ENCODE measurements at places on chromosomes 2 and 18.

DNA sequence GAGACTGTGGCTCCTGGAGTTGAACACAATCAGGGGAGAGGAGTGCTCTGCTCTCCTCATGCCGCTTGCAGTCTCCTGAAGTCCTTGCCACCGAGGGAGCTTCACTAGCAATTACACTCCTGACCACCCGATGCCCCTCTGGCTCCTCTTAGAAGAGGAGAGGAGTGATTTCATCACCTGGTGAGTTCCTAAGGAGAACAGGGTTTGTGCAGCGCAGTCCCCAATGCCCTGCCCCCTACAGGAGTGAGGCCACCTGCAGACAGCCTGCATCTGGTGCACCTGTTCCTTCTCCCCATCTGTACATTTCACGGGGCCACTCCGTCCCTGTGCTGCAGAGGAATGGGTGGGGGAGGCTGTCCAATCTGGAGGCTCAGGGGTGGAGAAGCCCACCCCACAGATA is 267.2 kb downstream of the HRH4 start:
- DNase-seq = no peak

- peak; percentile 31 for DNase-seq
These were observed 35.7 kb downstream of the GCG start for GRCh38 chr2:162116352-162116751.

GRCh38 chr2:235287375-235287733 is 206.5 kb upstream of the AGAP1 start:
- DNase-seq = no peak

DNA sequence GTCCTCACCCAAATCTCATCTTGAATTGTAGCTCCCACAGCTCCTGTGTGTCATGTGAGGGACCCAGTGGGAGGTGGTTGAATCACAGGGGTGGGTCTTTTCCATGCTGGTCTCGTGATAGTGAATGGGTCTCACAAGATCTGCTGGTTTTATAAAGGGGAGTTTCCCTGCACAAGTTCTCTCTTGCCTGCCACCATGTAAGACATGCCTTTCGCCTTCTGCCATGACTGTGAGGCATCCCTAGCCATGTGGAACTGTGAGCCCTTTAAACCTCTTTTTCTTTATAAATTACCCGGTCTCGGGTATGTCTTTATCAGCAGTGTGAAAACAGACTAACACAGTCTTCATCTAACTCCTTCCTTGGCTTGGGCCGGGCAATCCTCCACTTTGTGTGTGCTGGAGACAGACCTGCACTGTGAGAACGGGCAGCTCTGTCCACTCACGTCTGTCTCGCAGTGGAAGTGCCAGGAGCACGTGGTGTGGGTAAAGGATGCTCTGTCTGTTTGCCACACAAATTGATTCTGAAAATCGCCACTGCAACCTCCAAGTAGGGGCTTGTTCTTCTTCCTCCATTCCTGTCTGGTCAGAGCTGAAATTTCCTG is 47.6 kb upstream of the OTOS start:
- DNase-seq = no peak

DNA sequence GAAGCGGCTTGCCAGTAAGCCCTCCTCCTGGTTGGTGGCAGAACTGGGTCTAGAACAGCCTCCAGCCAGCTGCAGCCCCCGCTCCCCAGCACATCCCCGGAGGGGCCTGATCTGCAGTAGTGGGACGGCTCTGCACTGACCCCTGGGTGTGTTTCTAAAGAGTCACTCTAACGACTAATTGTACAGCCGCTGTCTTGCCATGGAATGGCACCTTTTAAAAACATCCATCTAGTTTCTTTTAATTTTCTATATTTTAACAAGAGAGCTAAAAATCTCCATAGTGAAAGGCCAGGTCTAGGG is 82.0 kb downstream of the MTCL1 start:
- no peak for DNase-seq

DNA sequence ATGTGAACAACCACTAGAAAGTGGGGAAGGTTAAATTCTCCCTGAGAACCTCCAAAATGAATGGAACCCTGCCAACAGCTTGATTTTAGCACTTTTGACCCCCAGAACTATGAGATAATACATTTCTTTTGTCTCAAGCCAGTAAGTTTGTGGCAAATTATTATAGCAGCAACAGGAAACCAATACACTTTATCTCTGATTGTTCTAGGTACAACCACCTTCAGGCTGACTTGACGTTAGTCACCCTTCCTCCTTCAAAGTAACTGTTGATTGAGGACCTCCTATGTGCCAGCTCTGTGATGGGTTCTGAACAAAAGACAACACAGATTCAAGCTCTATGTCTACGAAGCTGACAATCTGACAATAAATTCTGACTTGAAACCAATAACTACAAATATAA is 318.9 kb downstream of the NCKAP5 start:
- DNase-seq = no peak

DNA sequence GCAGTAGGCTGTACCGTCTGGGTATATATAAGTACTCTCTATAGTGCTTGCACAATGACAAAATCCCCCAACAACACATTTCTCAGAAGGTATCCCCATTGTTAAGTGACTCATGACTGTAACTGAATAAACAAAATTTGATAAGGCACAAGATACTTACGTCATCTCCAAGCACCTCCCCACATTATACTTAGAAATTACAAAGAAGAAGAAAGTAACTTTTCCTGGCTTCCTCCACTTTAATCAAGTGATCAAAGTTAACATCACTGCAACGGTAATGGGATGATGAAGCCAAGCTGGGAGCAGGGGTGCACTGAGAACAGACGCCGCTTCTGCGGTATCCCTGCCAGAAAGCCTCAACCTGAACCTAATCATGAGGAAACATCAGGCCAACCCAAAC is 9.7 kb downstream of the TNS1 start:
- DNase-seq = no peak

DNA sequence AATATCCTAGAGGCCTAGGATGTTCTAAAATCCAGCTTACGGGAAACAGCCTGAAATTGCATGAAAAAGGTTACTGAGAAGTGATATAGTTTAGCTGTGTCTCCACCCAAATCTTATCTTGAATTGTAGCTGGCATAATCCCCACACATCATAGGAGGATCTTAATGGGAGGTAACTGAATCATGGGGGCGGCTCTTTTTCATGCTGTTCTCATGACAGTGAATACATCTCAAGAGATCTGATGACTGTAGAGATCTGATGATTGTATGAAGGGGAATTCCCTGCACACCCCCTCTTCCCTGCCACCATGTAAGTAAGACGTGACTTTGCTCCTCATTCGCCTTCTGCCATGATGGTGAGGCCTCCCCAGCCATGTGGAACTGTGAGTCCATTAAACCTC is 385.6 kb upstream of the ID2 start:
- DNase-seq = no peak

DNA sequence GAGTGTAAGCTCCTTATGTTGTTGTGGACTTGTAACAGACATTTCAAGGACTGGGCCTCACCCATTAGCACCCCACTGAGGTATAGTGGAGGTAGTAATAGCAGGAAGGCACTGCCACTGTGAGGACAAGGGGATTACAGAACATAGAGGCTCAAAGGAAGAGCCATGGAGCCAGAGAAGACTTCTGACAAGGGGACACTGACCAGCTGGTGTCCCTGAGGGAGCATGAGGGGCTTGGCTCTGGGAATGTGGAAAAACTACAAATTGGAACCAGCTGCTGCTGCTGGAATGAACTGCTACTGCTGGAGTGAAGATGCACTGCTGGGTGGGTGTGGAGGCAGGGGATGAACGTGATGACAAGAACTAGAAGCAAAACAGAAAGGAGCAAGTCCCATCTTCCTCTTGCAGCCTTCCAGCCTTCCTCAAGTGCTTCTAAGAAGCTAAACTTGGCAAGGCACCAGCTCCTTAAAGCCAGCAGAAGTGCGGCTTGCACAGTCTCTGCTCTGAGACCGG is 167.3 kb upstream of the NOSTRIN start:
- DNase-seq = peak; percentile 82

DNA sequence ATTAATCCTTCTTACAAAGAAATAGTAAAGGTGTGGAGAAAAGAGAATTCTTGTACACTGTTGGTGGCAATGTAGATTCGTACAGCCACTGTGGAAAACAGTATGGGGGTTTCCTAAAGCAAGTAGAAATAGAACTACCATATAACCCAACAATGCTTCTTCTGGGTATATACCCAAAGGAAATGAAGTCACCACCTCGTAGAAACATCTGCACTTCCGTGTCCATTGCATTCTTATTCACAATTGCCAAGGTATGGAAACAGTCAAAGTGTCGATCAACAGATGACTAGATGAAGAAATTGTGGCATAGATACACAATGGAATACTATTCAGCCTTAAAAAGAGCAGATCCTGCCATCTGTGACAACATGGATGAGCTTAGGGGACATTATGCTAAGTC is 93.4 kb upstream of the TGIF1 start:
- no peak for DNase-seq

DNA sequence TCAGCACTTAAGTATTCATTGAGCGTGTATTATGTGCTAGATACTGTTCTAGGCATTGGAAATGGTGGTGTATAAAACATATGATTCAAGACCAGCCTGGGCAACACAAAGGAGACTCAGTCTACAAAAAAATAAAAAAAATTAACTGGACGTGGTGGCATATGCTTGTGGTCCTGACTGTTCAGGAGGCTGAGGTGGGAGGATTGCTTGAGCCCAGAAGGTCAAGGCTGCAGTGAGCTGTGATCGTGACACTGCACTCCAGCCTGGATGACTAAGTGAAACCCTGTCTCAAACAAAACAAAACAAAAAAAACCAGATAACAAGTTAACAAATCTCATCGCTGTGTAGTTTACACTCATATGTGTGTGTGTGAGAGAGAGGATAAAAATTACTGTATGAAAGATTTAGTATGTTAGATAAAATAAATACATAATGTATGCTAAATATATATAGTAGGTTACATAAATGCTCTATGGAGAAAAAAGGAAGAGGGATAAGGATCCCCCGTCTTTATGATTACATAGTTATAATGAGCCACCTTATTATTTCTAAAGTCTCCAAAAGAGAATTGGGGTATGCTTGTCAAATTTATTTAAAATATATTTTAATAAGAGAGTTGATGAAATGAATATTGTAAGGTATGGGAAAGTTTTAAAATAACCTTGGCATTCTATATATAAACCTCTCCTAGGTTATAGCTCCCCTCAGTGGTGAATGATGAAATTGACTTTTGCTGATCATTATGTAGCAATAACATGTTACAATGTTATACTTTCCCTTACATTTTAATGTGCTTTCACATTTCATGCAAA is 69.2 kb downstream of the EHBP1 start:
- DNase-seq = peak; percentile 48

DNA sequence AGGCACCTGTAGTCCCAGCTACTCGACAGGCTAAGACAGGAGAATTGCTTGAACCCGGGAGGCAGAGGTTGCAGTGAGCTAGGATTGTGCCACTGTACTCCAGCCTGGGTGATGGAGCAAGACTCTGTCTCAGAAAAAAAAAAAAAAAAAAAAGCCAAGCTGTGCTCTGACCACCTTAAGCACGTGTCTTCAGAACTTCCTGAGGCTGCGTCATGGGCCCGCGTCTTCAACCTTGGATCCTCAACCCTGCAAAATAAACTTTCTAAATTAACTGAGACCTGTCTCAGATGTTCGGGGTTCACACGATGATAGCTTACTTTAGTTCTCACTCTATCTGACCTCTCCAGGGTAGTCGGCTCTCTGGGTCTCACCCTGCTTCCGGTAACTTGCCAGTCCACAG is 65.8 kb upstream of the CABLES1 start:
- DNase-seq = no peak

DNA sequence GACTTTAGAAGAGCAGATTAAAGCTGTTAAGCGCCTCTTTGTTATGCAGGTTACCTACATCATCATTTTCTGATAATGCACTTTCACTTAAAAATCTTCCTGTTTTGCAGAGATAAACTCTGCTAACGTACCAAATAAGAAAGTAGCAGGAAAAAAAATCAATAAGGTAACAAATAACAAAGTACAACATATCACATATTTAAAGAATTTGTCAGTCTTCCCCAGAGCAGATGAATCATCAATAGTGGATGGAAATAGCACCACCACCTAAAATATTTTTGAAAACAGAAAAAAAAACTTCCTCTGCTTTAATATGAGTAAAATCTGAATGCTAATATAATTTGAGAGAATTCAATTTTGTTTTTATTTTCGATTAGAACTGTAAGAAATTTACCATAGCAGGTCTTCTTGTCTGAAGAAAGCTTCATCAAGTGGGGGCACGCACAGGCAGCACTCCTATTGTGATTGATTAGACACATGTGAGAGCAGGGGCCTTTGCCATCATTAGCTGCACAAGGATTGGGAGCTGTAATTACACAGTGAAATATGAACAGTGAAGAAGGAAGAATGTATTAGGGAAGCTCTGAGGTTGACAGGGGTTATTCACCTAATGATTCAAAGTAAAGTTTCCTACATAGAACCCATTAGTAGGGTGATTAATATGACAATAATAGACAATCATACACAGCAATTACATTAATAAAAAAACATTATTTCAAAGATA is 1279.4 kb downstream of the LRP1B start:
- no peak for DNase-seq

GRCh38 chr2:132424526-132425121 is 8.0 kb downstream of the GPR39 start:
- no peak for DNase-seq

DNA sequence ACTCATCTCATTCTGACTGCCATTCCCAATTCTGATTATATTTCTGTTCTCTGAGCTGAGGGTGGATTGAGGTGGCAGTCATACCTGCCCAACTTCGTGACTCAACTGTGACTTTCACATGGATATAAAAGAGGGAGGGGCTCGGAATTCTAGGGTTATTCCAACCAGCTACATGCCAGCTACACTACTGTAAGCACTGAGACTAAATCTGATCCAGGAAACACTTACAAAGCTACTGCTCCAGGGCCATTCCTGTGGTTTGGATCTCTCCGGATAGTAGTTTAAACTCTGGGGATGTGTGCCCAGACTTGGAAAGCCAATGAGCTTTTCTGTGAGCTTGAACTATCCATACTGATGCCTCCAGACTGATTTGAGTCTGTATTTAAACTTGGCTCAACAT is 7.9 kb downstream of the MAP2 start:
- DNase-seq = peak; percentile 48

DNA sequence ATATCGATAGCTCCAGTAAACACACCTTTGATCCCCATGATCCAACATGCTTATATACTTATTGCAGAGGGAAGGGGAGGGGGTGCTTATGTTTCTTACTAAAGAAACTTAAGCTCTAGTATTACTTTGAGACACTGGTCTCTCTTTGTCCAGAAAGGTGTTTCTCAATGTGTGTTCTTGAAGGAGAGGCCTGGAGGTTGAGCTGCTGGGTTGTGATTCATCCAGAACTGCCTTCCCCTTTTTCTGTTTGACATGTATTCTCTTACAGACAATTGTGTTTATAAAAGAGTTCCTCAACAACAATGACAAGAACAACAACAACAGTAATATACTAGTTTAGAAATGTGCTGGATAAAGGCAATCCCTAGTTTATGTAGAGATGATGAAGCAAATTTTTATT is 516.0 kb upstream of the FAM98A start:
- DNase-seq = no peak

- no peak for DNase-seq
These were observed 80.7 kb downstream of the EPAS1 start for GRCh38 chr2:46377666-46378560.

DNA sequence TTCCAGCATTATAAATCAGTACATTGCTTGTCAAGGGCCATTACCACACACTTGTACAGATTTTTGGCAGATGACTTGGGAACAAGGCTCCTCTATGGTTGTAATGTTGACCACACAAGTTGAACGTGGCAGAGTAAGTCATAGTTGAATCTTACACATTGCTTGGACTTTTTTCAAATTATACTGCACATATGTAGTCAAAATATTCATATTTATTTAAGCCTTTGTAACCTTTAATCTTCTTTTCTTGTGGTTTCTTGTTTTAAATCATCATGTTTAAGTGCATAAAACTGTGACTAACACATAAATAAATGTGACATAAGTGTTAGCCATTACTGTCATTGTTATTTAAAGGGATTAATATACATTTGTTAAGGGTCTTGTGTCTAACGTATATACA is 52.1 kb upstream of the EPB41L5 start:
- DNase-seq = peak; percentile 90
